Fibroblast of villous mesenchyme (primary cell): ENCODE measurements at places on chromosomes 12 and 14. TPM values are rescaled to one million over a fixed set of nuclear protein-coding genes. Genes with fewer than 3 reads are reported as not detected.
A peak's percentile ranks its signal among the peaks of the same experiment; 100 is the strongest.

HHIPL1 gene
- 3.9 TPM in 2 replicates for total RNA-seq

ESR2 gene
- total RNA-seq = under 0.01 TPM in 1 of 2 replicates, not detected in the other

GLT1D1 gene
- total RNA-seq = under 0.01 TPM in 1 of 2 replicates, not detected in the other

FZD10 gene
- total RNA-seq = not detected in 2 replicates

TMEM106C gene
- 60.2 and 100 TPM in 2 replicates for total RNA-seq

BRF1 gene
- 32.8 and 41.2 TPM in 2 replicates for total RNA-seq

APOLD1 gene
- 9.3 and 14.7 TPM in 2 replicates for total RNA-seq

RPL10L gene
- total RNA-seq = 0.43 TPM in 1 of 2 replicates, not detected in the other

MMP14 gene
- 188 and 327 TPM in 2 replicates for total RNA-seq

MGP gene
- 3.5 and 10.6 TPM in 2 replicates for total RNA-seq

ETV6 gene
- total RNA-seq = 11.2 and 18.4 TPM in 2 replicates

DNA sequence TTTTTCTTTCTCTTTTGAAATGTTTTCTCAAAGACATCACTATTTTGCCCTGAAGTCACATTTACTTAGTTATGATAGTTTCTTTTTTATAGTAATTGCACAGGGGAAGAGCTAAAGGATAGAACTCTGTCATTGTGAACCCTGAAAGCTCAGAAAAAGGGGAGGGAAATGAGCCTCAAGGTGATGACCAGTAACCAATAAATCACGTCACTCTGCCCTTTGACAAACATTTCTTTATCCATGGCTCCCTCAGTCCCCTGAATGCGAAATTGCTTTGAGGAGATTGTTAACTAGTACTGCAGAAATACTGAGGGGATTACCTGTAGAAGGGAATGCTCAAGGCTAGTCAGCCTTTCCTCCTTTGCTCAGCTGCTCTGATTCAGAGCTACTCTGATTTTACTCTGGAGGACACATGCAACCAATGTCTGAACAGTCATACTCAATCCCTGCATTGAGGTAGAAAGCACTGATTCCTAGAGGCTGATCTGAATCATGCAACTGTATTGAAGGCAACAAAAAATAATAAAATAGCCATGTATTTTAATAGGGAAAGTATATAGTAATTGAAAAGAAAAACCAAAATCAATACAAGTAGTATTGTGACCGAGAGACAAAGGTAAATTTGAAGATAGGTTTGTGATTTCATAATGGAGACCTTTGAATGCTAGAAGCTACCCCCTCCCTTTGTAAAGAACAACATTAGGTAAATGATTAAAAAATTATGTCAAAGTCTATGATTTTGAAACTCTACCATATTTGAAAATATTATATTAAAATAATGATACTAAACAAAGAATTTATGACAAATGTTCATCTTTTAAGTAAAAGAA is 24.7 kb downstream of the SLCO1B1 start:
- no peak for DNase-seq

DNA sequence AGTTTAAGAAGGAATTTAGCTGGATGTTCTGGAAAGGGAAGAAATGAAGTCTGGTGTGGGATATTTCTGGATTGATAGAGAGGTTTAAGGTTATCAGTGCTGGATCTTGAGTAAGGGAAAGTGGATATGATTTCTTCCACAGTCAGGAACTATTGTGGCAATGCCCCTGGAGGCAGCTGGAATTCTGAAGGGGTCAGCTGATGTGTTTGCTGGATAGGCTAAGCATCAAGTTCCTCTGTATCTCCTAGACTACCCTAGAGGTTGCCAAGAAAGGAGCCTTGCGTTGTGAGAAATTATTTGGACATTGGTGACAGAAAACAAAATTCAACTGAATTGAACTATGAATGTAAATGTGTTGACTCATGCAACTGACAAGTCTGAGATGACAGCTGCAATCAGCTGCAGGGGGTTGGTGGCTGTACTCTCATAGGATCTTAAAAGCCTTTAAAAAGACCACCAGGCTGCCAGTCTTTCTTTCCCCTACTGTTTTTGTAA is 244.4 kb downstream of the ATXN7L3B start:
- no peak for DNase-seq

GRCh38 chr14:42428996-42429395 is 822.3 kb downstream of the LRFN5 start:
- no peak for DNase-seq

GRCh38 chr12:48818831-48819590 is 715 bp downstream of the CACNB3 start:
- peak; percentile 23 for DNase-seq

DNA sequence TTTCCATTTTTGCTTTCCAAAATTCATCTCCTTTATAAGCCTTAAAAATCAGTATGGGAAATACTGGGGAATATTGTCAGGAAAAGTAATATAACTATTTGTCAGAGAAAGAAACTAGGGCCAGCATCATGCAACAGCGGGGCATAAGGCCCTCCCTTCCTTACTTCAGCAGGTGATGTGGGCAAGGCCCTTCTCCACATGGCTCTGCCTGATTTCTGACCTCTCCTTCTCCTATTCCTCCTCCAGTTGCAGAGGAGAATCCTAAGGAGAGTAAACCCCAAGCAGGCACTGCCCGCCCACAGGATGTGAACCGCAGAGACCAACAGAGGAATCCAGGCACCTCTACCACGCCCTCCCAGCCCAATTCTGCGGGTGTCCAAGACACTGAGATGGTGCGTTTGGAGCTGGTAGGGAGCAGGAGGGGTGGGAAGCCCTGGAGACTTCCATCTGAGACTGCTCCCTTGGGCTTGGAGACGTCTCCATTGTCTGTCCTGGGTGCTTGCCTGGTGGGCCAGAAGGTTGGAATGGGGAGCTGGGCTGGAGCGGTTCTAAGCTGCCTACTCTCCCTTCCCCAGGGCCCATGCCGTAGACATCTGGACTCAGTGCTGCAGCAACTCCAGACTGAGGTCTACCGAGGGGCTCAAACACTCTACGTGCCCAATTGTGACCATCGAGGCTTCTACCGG is 2.7 kb upstream of the SOAT2 start:
- DNase-seq = no peak

GRCh38 chr12:126681676-126682075 is 1585.3 kb upstream of the TMEM132C start:
- no peak for DNase-seq

GRCh38 chr12:93819050-93819491 is 141.9 kb downstream of the CRADD start:
- DNase-seq = peak; percentile 92

- DNase-seq = peak; percentile 91
These were observed 21.8 kb downstream of the MDM1 start for GRCh38 chr12:68310370-68310769.

DNA sequence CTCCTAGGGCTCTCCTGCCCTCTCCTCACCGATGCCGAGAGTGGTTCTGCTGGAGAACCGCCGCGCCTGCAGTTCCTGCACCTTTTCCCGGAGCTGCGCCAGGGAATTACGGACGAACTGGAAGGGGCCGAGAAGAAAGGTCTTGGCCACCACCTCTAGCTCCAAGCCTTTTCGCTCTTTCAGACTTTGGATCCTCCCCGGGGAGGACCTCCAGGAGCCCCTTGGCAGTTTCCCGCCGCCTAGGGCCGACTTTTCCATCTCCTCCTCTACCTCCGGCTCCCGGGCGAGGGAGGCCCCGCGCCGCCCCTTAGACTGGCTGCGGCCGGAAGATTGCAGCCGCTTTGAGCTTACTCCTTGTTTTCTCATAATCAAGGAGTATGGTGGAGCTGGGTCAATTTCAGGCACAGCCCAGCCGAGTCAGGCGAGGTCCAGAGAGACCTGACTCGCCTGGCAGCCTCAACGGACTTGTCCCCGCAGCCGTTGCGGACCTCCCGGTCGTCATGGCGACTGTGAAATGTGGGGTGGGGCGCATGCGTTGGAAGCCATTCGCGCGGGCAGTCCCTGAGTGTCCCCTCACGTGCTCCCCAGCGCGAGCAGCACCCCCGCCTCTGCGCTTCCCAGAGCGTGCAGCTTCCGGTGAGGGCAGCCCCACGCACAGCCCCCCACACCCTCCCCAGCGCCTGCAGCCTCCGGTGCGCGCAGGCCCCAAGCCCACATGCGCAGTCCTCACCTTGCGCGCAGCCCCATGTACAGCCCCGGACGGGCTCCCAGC is at the start of gene DPY19L2:
Gene DPY19L2, minus strand, starts transcription at position 466 of the 772 bp plus-strand sequence. Its CDS starts 100 bp downstream, at position 366.
- peak; percentile 53 for DNase-seq

DNA sequence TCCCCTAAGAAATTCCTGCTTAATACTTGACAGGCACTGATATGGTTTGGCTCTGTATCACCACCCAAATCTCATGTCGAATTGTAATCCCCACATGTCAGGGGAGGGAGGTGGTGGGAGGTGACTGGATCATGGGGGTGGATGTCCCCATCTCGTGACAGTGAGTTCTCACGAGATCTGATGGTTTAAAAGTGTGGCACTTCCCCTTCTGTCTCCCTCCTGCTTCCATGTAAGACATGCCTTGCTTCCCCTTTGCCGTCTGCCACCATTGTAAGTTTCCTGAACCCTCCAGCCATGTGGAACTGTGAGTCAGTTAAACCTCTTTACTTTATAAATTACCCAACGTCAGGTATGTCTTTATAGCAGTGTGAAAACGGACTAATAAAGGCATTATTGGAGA is 198.0 kb downstream of the FOXN3 start:
- DNase-seq = no peak

DNA sequence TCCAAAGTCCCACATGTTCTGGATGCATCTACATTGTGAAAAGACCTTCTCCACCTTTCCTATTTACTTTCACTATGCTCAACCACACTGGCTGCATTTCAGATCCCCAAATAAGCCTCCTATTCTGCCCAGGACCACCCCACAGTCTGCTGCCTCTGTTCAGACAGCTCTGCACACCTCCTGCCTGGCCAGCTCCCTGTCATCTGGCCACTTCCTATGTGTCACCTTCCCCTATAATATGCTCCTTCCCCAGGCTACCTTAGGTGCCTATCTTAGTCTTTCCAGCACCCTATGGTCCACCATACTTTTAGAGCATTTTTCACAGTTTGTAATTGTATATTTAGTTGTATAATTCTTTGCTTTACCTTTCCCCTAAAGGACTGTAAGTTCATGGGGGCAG is 50.5 kb downstream of the IFNG start:
- DNase-seq = no peak

- no peak for DNase-seq
These were observed 71.7 kb downstream of the RPAP3 start for GRCh38 chr12:47634127-47634526.

- DNase-seq = no peak
These were observed 180.0 kb upstream of the LMO3 start for GRCh38 chr12:16785953-16786352.

DNA sequence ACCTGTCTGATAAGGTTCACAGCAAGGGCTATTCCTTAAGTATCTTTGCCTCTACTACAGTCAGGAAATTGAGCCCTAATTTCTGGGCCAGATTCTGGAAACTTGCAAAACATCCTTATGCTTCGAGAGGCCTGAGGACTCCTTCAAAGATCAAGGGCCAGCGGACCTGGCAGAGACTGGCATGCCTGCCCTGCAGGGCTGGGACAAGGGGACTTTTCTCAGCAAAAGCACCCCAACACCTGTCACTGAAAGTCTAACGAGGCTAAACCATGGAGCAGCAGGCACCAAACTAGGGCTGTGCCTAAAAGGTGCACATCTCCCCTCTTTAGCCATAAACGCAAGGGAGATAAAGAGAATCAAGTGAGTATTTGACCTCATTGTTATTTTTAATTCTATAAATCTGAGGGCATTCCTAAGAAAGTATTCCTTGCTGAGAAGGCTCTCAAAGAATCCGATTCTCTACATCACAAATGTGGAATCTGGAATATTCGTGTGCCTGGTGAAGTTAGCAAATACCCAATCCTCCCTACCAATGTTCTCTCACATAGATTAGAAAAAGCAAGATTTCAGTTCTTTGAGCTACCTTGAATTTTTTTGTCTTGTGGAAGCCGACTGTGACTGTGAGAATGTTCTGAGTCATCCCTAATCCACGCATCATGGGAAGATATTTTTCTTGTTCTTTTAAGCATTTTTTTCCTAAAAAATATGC is 328.2 kb upstream of the NOVA1 start:
- DNase-seq = peak; percentile 10

DNA sequence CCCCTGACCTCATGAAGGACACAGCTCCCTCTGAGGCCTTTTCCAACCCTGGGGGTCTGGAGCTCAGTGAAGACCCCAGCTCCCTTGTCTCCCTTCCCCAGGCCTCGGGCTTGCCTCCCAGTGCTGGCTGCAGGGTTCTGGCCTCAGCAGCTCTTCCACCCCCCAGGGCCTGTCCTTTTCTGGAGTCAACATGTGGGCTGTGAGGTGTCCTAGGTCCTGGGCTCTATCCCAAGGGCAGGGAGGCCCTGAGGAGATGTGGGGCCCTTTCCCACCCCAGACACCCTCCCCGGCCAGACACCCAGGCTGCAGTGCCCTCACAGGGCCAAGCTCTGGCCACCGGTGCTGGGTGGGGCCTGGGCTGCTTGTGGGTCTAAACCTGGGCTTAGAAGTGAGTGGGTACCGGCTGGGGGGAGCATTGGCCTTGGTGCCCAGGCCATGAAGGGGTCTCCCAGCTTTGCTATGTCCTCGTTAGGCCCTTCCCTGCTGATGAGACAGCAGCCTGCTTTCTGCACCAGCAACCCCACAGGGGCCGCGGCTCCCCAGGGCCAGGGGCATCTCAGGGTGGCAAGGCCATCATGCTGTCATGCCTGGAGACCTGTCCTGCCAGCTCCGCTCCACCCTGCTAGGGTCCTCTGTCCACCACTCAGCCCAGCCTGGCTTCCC is 2.7 kb upstream of the CRIP2 start:
- DNase-seq = no peak

DNA sequence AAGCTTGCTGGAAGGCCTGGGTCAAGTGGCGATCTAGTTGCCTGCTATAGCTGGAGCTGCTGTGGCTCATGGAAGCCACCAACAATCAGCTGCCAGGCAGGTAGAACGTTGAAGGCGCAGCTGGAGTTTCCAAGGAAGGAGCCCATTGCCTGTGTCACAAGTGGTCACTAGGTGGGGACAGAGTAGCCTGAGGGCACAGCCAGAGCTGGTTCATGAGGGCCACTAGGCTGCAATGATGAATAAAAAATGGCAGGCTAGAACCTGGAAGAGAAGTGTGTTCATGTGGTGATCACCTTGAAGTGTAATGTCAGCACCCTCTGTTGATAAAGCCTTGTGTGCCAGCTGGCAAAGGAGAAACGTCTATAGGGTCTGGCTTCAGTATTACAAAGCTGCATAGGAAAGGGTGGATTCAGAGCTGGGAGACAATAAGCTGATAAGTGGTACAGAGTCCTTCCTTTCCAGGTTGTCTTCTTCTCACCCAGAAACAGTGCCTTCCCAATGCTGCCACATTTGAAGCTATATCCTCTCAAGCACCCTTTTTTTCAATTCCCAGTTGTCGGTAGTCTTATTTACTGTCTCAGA is 165.8 kb downstream of the EMP1 start:
- peak; percentile 50 for DNase-seq

DNA sequence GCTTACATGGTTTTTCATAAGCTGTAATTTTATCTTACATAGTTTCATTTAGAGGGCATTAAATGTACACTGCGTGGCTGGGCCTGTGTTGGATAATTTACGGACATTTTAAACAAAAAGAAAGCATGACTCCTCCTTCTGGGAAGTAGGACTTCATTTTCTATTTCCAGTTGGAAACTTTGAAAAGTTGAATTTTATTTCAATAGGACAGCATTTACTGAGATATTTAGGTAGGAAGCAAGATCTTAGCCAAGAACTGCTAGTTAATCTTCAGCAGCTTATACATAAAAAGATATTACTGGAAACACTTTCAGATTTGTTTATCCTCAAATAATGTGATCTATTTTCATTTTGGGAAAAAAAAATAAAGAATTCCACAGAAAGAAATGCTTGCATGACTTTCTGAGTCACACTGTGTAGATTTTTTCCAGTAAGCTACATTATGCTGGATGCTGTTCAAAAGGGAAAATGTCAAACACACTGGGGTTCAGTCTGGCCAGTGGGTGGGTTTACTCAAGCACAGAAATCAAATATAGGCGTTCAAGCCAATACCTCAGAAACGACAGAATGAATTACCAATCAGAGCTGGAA is 239.4 kb upstream of the KRR1 start:
- DNase-seq = peak; percentile 61
